Urinary bladder (tissue), 4 donors: ENCODE measurements at places on chromosomes 13 and 19. TPM values are rescaled to one million over a fixed set of nuclear protein-coding genes. Genes with fewer than 3 reads are reported as not detected.

FOXA3 gene
- total RNA-seq: not detected

CGB8 gene
- total RNA-seq: not detected

ZNF471 gene
- total RNA-seq: 18.5 TPM

POLR1D gene
- 64.5 TPM for total RNA-seq

TMEM272 gene
- total RNA-seq: not detected

FCGBP gene
- 7.7 TPM for total RNA-seq

DNA sequence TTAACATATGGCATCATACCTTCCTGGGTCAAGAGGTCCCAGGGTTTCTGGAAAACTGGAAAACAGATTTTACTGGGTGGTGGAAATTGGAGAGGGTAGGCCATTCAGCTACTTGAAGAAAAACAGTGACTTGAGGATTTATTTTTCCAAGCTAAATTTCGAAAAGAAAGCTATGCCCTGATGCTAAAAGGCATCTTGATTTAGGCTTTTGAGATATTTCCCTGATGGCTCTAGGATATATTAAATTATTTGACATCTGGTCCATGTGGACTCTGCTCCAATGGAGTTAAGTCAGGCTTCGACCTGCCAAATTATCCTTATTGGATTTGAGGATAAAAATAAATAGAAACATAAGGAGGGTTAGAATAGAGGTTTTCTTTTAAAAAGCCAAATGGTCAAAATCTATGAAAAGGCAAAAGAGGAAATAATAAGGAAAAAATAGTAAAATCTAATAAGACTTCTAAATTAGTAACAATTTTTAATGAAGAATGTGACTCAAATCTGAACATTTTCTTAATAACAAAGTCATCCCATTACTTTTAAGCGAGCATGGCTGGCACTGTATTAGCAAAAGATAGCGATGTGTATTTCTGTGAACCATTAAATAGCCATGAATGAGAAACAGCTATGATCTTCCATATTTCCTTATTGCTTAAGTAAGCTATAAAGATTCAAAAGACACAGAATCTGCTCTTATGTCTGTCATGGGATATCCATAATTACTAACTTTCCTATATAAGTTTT, 190.0 kb upstream of the MIR17HG start:
- DNase-seq: no peak

GRCh38 chr19:16386619-16387240, 62.1 kb downstream of the KLF2 start:
- no peak for DNase-seq

DNA sequence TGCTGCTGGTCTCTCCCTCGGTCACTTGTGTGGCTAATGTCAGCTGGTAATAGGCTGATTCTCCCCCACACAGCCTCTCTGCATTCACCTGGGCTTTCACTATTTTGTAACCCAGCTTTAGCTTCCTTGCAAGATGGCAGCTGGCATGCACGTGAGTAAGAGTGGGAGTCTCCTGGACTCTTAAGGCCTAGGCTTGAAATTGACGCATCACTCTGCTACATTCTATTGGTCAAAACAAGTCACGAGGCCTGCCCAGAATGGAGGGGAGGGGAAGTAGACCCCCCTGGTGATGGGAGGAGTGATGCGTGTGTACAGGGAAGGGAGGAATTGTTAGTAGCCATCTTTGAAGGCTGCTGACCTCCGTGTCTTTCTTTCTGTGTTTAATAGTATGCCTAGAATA, 24.9 kb upstream of the PNMA8B start:
- no peak for DNase-seq

- DNase-seq: no peak
Measured at GRCh38 chr19:52533901-52534300, 6.4 kb downstream of the ZNF808 start.

DNA sequence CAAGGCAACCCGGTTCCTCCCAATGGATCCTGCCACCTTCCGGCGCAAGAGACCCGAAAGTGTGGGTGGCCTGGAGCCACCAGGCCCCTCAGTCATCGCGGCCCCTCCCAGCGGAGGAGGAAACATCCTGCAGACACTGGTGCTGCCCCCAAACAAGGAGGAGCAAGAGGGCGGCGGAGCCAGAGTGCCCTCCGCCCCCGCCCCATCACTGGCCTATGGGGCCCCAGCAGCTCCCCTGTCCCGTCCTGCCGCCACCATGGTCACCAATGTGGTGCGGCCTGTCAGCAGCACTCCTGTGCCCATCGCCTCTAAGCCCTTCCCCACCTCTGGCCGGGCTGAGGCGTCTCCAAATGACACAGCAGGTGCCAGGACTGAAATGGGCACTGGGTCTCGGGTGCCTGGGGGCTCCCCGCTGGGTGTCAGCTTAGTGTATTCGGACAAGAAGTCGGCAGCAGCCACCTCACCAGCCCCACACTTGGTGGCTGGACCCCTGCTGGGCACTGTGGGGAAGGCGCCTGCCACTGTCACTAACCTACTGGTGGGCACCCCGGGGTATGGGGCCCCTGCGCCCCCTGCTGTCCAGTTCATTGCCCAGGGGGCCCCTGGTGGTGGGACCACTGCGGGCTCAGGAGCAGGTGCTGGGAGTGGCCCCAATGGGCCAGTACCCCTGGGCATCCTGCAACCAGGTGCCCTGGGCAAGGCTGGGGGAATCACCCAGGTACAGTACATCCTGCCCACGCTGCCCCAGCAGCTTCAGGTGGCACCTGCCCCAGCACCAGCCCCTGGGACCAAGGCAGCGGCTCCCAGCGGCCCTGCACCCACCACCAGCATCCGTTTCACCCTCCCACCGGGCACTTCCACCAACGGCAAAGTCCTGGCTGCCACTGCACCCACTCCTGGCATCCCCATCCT, 11.2 kb upstream of the PRR19 start:
- DNase-seq: no peak

DNA sequence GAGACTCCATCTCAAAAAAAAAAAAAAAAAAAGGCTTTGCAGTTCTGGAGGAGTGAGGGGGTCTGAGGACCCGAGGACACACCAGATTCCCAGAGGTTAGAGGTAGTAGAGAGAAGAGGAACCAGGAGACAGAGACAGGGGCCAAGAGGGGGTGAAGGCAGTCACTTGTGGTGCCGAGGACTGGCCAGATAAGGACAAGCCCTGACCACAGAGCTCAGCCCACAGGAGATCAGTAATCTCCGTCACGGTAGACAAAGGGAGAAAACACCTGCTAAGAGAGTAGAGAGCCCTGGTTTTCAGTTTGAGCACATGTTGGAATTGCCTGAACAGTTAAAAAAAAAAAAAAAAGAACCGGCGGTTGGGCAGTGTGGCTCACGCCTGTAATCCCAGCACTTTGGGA, 1.7 kb upstream of the PRAM1 start:
- no peak for DNase-seq
